ENCODE measurements at places on chromosomes 1 and 21. TPM values are rescaled to one million over a fixed set of nuclear protein-coding genes. Genes with fewer than 3 reads are reported as not detected.

DNA sequence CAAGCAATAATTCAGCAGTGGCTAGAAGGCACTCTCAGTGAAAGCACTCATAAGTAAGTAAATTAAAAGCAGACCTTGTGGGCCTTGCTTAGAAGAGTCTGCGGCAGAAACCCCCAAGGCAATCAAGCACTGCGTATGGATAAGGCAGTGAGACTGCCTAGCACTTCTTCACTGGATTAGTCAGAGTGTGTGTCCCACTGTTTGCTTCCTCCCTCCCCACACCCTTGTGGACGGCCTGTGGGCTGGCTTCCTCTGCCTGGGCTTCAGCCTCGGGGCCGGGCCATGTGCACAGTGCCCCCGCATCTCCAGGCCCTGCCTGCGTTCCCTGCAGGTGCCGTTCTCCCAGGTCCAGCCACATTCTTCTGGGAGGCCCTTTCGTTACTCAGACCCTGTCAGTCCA is 23.8 kb downstream of the AGT start:
- H3K36me3 ChIP-seq, result peaks cover 14% of the 10 kb centered on the region
- H3K27me3 ChIP-seq, result no peaks in the 10 kb centered on the region
- peak overlapping the region; percentile 68 for H3K27ac ChIP-seq
- no peak overlapping the region for H3K4me3 ChIP-seq
- DNase-seq, result no peak
- no peaks in the 10 kb centered on the region for H3K4me1 ChIP-seq

GRCh38 chr1:245550720-245551043 is 395.9 kb downstream of the KIF26B start:
- H3K27me3 ChIP-seq, result peaks cover 4% of the 10 kb centered on the region
- H3K27ac ChIP-seq, result no peak overlapping the region
- H3K36me3 ChIP-seq, result no peaks in the 10 kb centered on the region
- H3K4me1 ChIP-seq, result peaks cover 14% of the 10 kb centered on the region
- no peak overlapping the region for H3K4me3 ChIP-seq

DNA sequence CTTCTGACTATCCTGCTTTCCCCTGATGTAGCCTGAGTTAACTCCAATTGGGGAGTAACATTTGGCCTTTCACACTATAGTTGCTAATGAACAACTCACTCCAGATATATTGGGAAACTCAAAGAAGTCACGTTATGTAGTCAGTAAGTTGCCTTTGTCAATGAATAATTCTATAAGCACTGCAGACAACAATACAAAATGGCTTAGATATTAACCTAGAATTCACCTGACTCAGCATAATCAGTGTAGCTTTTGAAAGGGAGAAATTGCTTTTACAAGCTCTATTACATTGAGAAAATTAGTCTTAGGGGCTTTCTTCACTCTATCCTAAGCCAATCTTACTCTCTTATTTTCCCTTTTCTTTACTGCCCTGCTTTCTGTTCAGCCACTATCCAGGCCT is 303.5 kb upstream of the NR5A2 start:
- no peaks in the 10 kb centered on the region for H3K36me3 ChIP-seq
- H3K4me3 ChIP-seq, result no peak overlapping the region
- H3K27me3 ChIP-seq, result no peaks in the 10 kb centered on the region

DNA sequence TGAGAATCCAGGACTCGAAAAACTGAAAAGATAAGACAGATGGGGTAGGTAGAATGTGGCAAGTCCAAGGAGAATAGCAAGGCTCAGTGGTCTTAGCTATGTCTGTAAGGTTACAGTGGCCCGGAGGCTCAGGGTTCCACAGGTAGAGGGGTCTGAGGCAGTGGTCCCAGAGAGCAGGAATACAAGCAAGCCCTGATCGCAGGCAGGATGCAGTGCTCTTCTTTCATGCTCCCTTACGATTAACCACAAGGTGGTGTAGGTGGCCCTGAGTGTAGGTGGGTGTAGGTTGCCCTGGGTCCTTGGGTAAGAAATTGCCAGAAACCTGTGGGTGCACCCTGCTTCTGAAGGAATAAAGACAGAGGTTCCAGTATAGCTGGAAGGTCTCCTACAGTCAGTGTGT is 99.1 kb upstream of the RAB3GAP2 start:
- no peak overlapping the region for H3K27ac ChIP-seq
- H3K36me3 ChIP-seq, result no peaks in the 10 kb centered on the region
- H3K27me3 ChIP-seq, result no peaks in the 10 kb centered on the region
- peaks cover 11% of the 10 kb centered on the region for H3K4me1 ChIP-seq
- H3K4me3 ChIP-seq, result no peak overlapping the region

DNA sequence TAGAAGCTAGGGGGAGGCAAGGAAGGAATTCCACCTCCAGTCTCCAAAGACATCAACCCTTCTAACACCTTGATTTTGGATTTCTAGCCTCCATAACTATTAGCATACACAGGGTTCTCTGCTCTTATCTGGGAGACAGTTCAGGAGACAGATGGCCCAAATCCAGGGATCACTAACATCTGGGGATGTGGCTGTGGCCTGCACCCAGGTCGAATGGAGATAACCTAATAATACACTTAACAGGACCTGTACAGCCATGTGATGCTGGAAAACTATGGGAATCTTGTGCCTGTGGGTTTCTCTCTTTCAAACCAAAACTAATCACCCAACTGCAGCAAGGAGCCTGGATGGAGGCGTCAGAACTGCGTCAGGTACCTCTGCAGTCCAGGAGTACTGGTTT is 47.6 kb downstream of the KIAA0319L start:
- H3K27me3 ChIP-seq, result no peaks in the 10 kb centered on the region
- no peaks in the 10 kb centered on the region for H3K4me1 ChIP-seq
- no peak for DNase-seq
- H3K4me3 ChIP-seq, result no peak overlapping the region
- peaks cover 9% of the 10 kb centered on the region for H3K36me3 ChIP-seq
- peak overlapping the region; percentile 35 for H3K27ac ChIP-seq

DNA sequence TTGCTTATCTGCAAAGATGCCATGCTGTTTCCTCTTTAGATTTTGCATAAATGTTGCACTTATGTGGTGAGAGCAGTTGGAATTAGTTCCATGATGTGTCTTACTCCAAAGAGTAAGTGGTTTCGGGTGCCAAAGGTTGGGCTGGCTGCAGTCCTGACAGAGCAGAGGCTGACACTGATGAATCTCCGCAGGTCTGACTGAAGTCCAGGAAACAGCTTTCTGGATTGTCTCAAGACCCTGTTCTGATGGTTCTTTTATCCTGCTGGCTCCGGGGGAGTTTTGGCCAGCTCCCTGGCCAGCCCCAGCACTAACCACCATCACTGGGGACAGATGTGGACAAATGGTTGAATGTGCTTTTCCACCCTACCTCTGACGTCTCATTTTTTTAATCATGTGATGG is 207.2 kb upstream of the KIAA0040 start:
- H3K27me3 ChIP-seq, result peaks cover 5% of the 10 kb centered on the region
- H3K4me3 ChIP-seq, result no peak overlapping the region
- H3K36me3 ChIP-seq, result no peaks in the 10 kb centered on the region

DNA sequence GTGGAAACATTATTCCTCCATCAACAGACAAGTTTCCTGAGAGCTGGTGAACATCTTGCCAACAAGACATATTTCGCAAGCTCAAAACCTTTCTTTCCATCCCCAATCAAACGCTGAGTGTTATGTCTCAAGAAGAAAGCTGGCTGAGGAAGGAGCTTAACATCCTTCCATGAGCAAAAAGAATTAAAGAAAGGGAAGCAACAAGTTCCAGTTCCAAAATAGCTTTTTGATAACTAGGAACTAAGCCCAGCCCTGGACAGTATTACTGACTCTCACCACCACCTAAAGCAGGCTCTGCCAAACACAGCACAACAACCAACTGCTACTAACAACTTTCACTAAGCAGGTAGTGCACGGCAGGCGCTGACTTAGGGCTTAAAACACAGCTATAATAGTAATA is 50.2 kb downstream of the CAPZB start:
- H3K27ac ChIP-seq, result peak overlapping the region; percentile 33
- no peak overlapping the region for H3K4me3 ChIP-seq
- no peak for DNase-seq
- peaks cover 32% of the 10 kb centered on the region for H3K4me1 ChIP-seq
- H3K36me3 ChIP-seq, result no peaks in the 10 kb centered on the region

GRCh38 chr1:145979746-145980456 is 15.4 kb downstream of the POLR3GL start:
- no peak overlapping the region for H3K27ac ChIP-seq
- no peaks in the 10 kb centered on the region for H3K36me3 ChIP-seq
- DNase-seq, result no peak
- H3K4me1 ChIP-seq, result peaks cover 12% of the 10 kb centered on the region
- no peak overlapping the region for H3K4me3 ChIP-seq
- H3K27me3 ChIP-seq, result no peaks in the 10 kb centered on the region

GRCh38 chr1:115445090-115445489 is 107.0 kb upstream of the NGF start:
- no peaks in the 10 kb centered on the region for H3K36me3 ChIP-seq
- no peak overlapping the region for H3K4me3 ChIP-seq
- peaks cover 18% of the 10 kb centered on the region for H3K4me1 ChIP-seq
- DNase-seq, result no peak

DNA sequence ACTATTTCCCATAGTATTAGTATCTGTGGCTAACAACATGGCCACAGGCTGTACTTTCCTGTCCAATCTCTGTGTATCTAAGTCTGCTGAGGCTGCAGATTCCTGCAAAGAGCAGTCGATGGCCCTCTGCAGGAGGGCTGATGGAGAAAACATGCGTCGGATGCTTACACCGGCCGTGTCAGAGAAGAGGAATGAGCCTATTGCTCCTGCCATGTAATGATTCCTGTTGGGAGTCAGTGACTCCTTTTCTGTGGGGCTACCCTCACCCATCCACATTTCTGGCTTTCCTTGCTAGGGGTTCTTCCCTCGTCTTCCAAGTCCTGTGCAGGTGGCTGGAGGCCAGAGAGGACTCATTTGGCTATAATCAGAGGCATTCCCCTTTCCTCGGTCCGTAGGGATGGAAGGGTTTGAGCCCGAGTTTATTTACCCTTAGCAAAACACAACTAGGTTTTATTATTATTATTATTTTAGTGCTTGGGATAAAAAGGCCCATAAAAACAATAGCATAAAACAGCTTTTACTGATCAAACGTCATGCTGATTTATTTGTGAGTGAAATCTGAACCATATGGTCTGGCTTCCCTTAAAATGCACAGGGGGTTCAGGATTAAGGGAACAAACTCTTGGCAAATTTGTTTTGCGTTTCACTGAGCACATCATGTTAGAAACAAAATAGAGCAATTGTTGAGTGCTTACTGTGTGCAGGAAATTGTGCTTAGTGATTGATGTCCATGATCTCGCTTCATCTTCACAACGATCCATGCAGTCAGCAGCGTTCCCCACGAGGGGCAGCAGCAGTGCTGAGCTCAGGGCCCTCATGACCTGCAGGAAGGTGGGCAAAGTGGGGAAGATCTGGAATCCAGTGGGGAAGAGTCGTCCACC is 70.8 kb downstream of the KIF26B start:
- no peak overlapping the region for H3K27ac ChIP-seq
- H3K4me1 ChIP-seq, result peaks cover 29% of the 10 kb centered on the region
- no peak for DNase-seq
- H3K27me3 ChIP-seq, result peaks cover 2% of the 10 kb centered on the region

DNA sequence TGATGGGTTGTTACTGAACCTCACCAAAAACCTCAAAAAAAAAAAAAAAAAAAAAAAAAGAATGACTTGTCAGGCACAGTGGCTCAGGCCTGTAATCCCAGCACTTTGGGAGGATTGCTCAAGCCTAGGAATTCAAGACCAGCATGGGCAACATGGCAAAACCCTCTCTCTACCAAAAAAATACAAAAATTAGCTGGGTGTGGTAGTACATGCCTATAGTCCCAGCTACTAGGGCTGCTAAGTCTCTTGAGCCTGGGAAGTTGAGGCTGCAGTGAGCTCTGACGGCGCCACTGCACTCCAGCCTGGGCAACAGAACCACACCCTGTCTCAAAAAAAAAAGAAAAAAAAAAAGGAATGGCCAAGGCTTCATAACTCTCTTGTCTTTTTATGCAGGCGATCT is 11.1 kb downstream of the CHAF1B start:
- no peak overlapping the region for H3K4me3 ChIP-seq
- peaks cover 34% of the 10 kb centered on the region for H3K36me3 ChIP-seq
- H3K4me1 ChIP-seq, result peaks cover 5% of the 10 kb centered on the region
- H3K27ac ChIP-seq, result no peak overlapping the region

- H3K36me3 ChIP-seq, result peaks cover 6% of the 10 kb centered on the region
- no peak overlapping the region for H3K27ac ChIP-seq
- peaks cover 2% of the 10 kb centered on the region for H3K27me3 ChIP-seq
Measured at GRCh38 chr1:150320667-150320978, 710 bp upstream of the PRPF3 start.

GRCh38 chr1:179876300-179876715 is 1.3 kb downstream of the TOR1AIP2 start:
- peaks cover 38% of the 10 kb centered on the region for H3K4me1 ChIP-seq
- H3K27me3 ChIP-seq, result no peaks in the 10 kb centered on the region
- DNase-seq, result no peak
- no peak overlapping the region for H3K27ac ChIP-seq
- no peaks in the 10 kb centered on the region for H3K36me3 ChIP-seq

DNA sequence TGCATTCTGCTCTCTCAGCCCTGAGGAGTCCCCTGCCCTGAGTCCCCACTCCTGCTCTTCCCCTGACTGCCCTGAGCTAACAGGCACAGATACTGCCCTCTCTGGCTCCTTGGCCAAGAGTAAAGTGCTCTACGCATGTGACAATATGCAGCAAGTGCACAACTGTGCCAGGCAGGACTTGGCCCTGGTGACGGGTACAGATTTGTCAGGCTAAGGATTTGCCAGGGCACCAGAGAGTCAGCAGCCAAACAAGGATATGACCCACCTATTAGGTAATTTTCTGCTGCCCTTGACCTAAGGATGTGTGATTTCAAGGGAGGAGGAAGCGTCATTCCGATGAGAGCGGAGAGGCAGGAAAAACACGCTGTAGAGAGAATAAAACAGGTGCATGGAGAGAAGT is 339.0 kb downstream of the PTPRU start:
- no peaks in the 10 kb centered on the region for H3K27me3 ChIP-seq
- peak overlapping the region; percentile 16 for H3K27ac ChIP-seq
- H3K4me1 ChIP-seq, result peaks cover 35% of the 10 kb centered on the region
- H3K36me3 ChIP-seq, result no peaks in the 10 kb centered on the region

DNA sequence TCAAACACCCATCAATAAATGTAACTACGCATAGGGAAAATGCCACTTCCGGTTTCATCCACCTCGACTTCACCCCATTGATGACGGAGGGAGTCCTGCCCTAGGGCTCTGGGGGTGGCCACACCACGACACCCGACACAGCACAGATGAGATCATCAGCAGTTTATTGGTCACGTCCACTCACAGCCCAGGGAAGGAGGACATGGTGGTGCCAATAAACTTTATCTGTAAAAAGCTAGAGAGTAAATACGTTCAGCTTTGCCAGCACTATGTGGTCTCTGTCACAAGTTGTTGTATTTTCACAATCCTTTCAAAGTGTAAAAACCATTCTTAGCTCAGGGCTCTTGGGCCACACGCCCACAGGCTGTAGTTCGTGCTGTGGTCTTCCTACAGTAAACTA is 16.3 kb downstream of the SETD4 start:
- no peaks in the 10 kb centered on the region for H3K4me1 ChIP-seq
- no peak overlapping the region for H3K27ac ChIP-seq
- H3K4me3 ChIP-seq, result no peak overlapping the region
- no peak for DNase-seq

- H3K36me3 ChIP-seq, result peaks cover 18% of the 10 kb centered on the region
- no peak overlapping the region for H3K27ac ChIP-seq
- H3K4me1 ChIP-seq, result peaks cover 4% of the 10 kb centered on the region
Measured at GRCh38 chr1:201990427-201990826, 8.0 kb downstream of the RNPEP start.

The ELAPOR1 gene
- 0.64 TPM for total RNA-seq

The PROK1 gene
- not detected for total RNA-seq

The LCE3A gene
- not detected for total RNA-seq

The HCRTR1 gene
- total RNA-seq, result 0.23 TPM

The KLF17 gene
- 0.34 TPM for total RNA-seq

The CRP gene
- not detected for total RNA-seq

The MYOG gene
- not detected for total RNA-seq
